ENCODE measurements at places on chromosomes 2 and 18.

DNA sequence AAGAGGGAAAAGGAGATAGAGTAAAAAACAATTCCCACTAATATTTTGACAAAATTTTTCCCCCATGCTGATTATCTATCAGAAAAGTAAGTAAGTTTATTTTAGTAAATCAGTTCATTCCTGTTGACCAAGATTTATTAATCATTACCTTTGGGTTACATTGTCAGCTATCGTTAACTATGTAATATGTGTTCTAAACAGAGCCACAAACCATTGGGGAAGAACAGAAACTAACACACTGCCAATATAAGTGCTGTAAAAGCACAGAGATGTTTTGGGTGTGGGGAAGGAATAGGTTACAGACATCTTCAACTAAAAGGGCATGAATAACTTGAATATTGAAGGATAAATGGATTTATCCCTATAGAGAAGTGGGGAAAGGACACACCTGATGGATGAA is 42.5 kb upstream of the ACADL start:
- DNase-seq, result no peak

DNA sequence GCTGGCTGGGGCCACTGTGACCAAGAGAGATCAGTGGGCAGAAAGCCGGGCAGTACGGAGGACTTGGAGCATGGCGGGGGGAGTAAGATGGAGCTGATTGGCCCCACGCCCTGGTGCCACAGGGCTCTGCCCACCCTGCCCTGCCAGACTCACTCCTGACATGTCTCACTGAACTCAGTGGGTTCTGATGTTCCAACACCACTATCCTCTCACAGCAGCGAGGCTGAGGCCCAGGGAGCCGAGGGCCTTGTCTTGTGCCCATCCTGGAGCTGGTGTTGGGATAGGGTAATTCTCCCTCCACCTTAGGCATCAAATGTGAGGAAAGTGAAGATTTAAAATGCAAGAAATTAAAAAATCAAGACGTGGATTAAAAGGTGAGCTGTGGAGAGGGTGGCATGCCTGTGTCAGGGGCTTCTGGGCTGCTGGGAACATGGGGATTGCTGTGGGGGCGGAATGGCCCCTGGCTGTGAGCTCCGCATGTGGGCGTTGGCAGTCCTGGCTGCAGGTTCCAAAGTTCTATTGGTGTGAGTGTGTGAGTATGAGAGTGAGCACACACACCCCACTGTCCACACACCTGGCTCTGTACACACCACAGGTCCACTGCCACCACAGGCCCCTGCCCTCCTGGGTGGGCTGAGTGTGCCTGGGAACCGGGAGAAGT is 283.5 kb upstream of the HS6ST1 start:
- no peak for DNase-seq

- no peak for DNase-seq
These were observed 309.0 kb upstream of the CDH2 start for GRCh38 chr18:28485918-28486317.

GRCh38 chr2:159030674-159031380 is 62.4 kb downstream of the TANC1 start:
- DNase-seq, result peak; percentile 47

- no peak for DNase-seq
These were observed 719.5 kb downstream of the DPP10 start for GRCh38 chr2:115161771-115162493.

DNA sequence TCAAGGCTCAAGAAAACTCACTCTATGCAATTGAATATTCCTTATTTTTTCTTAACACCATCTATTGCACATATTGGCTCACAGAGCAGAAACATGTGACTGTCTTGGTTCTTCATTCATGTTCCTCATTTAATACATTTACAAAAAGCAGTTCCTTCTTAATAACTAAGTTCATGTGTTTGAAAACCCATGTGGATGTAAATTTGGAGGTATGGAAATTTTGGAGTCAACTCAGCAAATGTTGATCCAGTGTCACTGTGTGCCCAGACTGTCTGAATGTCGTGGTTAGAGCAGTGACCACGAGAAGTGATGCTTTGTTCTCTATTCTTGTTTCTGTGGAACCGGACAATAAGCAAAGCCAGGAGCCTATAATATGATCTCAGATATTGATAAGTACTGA is 299.1 kb downstream of the SETBP1 start:
- DNase-seq, result no peak

- no peak for DNase-seq
These were observed 26.3 kb downstream of the LIPG start for GRCh38 chr18:49588171-49588570.

DNA sequence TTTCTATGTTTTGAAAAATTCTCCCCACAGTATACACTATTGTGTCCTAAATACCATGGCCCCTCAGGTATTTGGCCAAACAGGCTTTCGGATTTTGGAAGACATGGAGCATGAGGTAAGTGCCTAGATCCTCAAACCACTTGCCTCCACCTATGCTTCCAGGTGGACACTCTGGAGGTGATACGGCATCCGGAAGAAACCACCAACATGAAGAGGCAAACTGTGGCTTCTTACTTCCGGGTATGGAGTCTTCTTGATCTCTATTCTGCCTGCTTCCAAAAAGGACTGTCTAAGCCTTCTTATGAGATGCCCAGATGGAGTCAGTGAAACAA is 252.0 kb upstream of the SP5 start:
- DNase-seq, result no peak

DNA sequence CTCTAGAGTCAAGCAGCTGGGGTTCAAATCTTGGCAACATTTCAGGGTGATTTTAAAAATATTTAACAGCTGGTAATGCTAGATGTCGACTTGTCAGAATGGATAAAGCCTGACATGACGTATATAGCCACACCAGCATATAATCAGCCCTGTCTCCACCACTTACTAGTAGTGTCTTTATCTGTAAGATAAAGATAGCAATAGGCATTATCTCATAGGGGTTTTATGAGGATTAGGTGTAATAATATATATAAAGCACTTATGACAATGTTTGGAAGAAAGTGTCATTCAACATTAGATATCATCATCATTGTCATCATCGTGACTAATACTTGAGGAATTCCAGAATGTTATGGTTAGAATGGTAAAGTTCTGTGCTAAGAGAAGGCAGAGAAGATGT is 369.0 kb upstream of the CWC22 start:
- no peak for DNase-seq

GRCh38 chr2:32963941-32964340 is 17.2 kb downstream of the LTBP1 start:
- no peak for DNase-seq

DNA sequence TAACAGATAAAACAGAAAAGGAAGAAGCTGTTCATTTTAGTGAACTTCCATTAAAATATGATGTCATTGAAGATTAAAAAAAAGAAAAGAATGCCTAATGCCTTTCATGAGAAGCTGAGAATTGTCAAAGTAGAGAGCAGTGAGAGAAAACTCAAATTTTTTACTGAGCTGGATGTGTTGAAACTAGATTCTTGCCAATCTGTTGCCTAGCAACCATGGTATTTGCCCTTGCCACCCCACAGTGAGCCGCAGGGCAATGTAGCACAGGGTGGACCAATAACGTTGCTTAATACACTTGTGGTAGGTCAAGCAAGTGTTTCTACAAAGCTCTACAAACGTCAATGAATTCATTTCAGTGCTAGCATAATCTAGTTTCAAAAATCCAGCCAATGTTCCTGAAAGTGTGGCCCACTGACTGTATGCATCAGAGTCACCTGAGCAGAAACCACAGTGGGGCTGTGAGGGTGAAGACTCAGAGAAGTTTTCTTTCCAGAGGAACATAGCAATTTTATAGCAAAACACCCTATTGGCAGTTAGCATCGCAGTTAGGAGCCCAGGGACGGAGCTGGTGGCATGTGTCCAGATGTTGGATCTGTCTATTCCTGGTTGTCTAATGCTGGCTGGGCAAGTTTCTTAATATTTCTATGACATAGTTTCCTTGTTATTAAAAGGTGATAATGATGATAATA is 132.2 kb downstream of the DOCK10 start:
- no peak for DNase-seq

GRCh38 chr2:5983511-5984272 is 291.5 kb downstream of the SOX11 start:
- DNase-seq, result no peak
